ENCODE measurements at places on chromosomes 5 and 9.

DNA sequence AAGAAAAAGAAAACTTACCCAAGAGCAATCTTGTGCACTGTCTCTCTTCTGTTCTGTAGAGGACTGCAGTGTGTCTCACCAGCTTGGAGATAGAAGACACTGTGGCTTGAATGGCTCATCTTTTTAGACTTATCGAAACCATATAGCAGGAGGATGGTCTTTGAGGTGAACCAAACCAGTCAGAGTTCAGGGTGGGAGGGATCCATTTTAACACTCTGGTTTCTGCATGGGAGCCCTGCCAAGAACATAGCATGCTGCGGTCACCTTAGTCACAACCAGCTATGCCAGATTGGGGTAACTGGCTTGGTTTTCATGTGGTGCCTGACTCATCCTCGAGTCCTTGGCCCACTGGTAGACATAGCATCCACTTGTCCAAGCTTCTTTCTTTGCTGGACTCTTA, 135.1 kb downstream of the PAPPA start:
- no peak for DNase-seq

GRCh38 chr5:91118796-91119195, 264.3 kb downstream of the ARRDC3 start:
- DNase-seq: no peak

GRCh38 chr9:32220750-32221149, 163.7 kb upstream of the ACO1 start:
- no peak for DNase-seq

- DNase-seq: no peak
Observed at GRCh38 chr5:106730912-106731311, 939.8 kb downstream of the EFNA5 start.

GRCh38 chr5:96714951-96715451, 52.8 kb downstream of the CAST start:
- DNase-seq: peak; percentile 46

DNA sequence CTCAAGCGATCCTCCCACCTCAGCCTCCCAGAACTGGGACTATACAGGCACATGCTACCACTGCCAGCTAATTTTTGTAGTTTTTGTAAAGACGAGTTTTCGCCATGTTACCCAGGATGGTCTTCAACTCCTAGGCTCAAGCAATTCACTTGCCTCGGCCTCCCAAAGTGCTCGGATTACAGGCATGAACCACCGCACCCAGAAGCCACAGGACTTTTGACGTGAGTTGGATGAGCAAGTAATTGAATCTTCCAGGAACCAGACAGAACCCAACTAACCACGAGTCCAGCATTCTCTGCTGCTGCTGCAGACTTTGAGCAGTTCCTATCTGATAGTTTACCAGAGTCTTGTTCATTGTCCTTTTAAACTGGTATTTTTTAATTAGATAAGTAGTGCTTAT, 9.6 kb upstream of the ATP6V0E1 start:
- no peak for DNase-seq

GRCh38 chr5:80284720-80285119, 28.9 kb upstream of the SERINC5 start:
- no peak for DNase-seq

DNA sequence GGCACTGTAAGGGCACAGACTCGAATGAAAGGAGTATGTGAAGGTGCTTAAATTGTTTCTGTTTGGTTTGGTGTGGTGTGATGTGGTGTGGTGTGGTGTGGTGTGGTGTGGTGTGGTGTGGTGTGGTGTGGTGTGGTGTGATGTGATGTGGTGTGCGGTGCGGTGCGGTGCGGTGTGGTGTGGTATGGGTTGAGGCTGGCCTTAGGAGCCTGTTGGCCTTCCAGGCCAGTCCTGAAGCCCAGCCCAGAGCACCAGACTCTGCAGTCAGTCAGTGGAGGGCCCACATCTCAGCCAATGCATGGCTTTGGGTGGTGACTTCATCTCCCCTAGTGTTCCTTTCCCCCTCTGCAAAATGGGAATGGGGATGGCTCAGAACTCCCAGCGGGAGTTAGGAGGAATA, 85.8 kb downstream of the KCNIP1 start:
- no peak for DNase-seq

- no peak for DNase-seq
Observed at GRCh38 chr9:123112015-123112975, 78.8 kb downstream of the GPR21 start.

- DNase-seq: no peak
Observed at GRCh38 chr9:37915911-37916470, 12.1 kb upstream of the SLC25A51 start.

DNA sequence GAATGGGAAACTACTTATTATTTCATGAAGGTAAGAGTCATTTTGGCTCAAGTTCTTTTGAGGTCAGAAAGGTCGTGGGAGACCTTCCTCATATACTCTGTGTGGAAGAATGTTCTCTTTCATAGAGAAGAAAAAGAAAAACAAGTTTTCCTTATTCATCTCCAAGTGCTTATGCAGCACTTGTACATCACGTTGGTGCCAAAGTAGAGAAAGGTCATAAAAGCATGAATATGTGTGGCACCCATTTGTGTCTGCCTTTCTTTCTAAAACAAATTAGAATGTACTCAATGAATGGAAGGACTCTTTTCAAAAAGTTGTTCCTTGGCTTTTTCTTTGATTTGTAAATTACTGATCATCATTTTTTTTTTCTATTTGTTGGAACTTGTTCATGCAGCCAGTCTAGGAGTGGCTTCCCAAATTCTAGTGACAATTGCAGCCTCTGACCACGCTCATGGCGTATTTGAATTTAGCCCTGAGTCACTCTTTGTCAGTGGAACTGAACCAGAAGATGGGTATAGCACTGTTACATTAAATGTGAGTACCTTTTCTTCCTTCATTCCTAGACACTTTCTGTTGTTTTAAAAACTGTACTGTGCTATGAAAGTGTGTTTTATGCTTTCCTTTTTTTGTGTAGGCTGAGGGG, 122.4 kb downstream of the ADGRV1 start:
- DNase-seq: no peak

GRCh38 chr9:33438926-33439680, 8.3 kb downstream of the AQP3 start:
- no peak for DNase-seq

Data from HuH-7 (cell line).